Left forelimb (tissue), 1 donor: ENCODE measurements at places on chromosomes 12 and 14.

- DNase-seq, result no peak
Measured at GRCh38 chr14:51520087-51520486, 131.6 kb upstream of the FRMD6 start.

- DNase-seq, result no peak
Measured at GRCh38 chr12:106910202-106910601, 45.5 kb upstream of the TMEM263 start.

GRCh38 chr12:104166465-104166864, 28.5 kb upstream of the NFYB start:
- no peak for DNase-seq

- DNase-seq, result no peak
Measured at GRCh38 chr12:19712041-19712440, 272.7 kb downstream of the AEBP2 start.
